C1 segment of cervical spinal cord (tissue), 14 donors: ENCODE measurements at places on chromosomes 3 and 15.

GRCh38 chr3:49158103-49158709 lies 7.9 kb downstream of the CCDC71 start:
- no peak for DNase-seq

- no peak for DNase-seq
These were observed 52.4 kb downstream of the SUCNR1 start for GRCh38 chr3:151925876-151926275.

- no peak for DNase-seq
These were observed at the start of gene PLIN1 for GRCh38 chr15:89679212-89679611. Gene PLIN1, minus strand, starts transcription at chr15:89679367. Its CDS starts 1,878 bp downstream, at chr15:89677489.

DNA sequence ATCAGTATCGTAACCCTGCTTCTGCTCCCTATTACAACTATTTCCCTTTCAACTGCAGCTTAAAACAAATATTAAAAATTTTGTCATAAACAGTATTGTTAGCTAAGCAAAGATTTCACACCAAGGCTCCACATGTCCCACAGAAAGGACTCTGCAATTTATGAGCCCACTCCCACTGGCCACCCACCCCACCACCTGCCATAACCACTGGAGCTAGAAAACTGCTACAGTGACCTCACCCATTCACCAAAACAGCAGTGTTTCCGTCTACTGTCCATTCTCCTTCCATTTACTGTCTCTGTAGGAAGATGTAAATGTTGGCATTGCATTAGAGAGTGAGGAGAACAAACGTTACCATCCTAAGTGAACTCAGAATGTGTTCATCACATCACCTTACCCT lies 150.9 kb downstream of the IMPG2 start:
- DNase-seq = no peak

DNA sequence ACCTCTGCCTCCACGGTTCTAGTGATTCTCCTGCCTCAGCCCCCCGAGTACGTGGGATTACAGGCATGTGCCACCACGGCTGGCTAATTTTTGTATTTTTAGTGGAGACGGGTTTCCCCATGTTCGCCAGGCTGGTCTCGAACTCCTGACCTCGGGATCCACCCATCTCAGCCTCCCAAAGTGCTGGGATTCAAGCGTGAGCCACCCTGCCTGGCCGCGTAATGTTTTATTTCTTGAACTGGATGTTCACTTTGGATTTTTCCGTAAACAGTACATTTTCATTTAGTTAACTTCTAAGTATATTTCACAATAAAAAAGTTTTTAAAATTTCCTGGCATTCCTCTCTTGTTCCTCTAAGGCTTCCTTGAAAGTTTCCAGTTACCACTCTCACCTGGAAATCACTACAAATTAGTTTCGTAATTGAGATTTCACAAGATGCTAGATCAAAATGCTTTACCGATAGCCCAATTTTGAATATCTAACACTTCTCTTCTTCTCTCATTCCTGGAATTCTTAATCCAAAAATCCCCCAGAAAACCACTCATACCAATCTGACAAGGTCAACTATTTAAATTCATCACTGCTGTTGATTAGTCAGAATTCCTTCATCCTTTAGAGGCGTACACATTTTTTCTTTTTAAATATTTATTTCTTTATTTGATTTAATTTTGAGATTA lies 44.7 kb upstream of the INO80 start:
- no peak for DNase-seq

DNA sequence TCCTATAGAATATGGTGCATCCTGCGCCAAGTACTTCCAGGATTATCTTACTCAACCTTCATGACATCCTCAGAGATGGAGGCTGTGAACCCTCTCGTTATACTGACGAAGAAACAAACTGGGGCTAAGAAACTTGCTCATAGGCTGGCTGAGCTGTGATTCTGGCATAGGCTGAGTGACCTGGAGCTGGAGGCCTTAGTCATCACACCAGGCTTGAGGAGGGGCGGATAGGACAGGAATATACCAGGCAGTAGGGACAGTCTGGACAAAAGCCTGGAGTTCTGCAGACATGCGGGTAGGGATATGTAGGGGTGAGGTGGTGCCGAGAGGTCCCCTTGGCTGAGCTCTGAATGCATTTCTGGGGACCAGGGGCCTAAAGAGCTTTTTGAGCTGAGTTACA lies 18.1 kb downstream of the HEMK1 start:
- no peak for DNase-seq

DNA sequence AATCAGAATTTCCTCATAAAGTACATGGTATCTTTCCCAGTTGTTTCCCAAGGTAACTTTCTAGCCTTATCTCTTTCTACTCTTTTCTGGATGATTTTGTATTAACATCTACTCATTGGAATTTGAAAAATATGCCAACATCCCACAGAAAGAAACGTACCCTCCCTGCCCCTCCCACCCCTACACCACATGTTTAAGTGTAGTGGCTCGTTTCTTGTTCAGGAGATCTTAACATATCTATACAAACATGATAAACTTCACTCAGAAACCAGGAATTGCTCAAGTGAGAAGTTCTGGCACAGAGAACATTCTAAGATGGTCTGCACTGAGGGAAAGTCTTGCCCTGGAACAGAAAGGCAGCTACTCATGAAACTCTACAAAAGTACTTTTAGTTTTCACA lies 404.7 kb downstream of the SOX2 start:
- DNase-seq = no peak

DNA sequence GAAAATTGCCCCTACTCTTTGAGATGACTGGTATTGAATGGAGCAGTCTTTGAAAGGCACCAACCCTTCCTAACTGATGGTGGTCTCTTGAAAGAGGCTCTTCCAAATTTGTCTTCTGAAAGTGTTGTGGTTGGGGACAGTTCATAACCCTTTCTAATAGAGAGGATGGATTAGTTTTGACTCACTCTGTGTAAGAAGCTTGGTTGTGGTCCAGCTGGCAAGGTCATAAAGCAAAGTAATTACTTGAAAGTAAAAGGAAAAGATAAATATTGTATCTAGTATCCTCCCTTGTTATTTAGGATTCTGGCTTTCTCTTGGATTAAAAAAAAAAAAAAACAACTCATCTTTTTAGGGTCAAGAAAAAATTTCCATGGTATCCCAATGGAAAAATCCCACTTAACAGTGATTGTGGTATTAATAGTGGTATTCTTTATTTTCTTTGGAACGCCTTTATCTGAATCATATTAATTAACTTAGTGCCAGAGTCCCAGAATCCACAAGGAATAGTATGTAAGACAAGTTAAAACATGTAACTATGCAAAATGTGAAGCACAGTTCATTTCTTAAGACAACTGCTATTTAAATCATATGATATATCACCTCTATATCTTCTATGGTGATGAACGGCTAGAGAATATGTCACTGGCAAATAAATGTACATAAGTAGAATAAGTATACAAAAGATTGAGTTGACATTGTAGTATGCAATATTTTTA lies 469.3 kb upstream of the CDIN1 start:
- DNase-seq = no peak

DNA sequence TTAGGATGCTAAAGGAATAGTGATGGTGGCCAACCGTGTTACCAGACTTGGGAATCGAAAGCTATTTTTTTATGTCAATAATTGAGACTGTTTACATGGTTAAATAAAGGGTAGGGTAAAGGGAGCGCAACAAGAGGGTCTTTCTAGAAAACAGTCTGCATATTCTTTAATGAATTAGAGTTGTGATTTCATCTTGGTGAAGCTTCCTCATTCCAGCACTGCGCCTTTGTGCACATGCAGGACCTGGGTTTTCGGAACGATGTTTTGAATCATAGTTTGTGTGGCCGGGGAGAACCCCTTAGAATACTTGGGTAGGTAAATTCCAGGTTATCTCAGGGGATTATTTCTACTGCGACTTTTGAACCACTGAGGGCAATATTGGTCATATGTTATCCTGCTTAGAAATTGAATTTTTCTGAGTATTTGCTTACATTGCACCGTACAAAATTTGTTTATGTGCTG lies 1.3 kb downstream of the PIK3CA start:
- no peak for DNase-seq

DNA sequence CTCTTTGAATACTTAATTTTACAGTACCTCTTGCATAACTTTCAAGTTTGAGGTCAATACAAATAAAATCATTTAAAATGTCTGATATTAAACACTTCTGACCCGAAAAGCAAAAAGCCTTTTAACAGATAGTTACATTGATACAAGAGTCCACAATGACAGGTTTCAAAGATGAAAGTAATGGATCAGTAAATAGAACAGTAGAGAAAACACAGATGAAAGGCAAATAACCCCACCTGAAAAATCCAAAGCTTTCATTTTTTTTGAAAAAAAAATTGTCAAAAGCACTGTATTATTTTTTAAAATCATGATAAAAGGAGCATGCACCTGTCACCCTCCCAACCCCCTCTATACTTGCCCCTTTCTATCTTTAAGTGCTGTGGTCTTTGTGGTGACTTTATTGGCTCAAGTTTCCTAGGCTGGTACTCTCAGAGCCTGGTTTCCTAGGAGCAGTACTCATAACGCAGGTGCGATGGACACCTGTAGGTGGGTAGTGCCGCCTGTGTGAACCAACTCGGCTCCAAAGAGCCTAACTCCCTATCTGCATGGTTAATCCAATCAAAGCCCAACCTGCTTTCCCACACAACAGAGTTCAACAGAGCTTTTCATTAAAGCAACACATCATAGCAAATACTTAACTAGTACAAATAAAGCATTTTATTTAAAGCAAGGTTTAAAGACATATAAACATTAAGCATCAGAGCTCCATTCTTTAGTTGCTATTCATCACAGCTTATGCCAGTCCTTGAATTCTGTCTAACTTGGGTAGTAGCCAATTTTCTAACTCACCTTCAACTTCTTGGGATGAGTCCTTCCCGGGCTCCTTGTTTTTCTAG lies 32.2 kb downstream of the LIPC start:
- DNase-seq = no peak

GRCh38 chr3:116815831-116816588 lies 106.4 kb downstream of the TUSC7 start:
- no peak for DNase-seq

GRCh38 chr15:50906954-50907600 lies 1.4 kb upstream of the AP4E1 start:
- no peak for DNase-seq

DNA sequence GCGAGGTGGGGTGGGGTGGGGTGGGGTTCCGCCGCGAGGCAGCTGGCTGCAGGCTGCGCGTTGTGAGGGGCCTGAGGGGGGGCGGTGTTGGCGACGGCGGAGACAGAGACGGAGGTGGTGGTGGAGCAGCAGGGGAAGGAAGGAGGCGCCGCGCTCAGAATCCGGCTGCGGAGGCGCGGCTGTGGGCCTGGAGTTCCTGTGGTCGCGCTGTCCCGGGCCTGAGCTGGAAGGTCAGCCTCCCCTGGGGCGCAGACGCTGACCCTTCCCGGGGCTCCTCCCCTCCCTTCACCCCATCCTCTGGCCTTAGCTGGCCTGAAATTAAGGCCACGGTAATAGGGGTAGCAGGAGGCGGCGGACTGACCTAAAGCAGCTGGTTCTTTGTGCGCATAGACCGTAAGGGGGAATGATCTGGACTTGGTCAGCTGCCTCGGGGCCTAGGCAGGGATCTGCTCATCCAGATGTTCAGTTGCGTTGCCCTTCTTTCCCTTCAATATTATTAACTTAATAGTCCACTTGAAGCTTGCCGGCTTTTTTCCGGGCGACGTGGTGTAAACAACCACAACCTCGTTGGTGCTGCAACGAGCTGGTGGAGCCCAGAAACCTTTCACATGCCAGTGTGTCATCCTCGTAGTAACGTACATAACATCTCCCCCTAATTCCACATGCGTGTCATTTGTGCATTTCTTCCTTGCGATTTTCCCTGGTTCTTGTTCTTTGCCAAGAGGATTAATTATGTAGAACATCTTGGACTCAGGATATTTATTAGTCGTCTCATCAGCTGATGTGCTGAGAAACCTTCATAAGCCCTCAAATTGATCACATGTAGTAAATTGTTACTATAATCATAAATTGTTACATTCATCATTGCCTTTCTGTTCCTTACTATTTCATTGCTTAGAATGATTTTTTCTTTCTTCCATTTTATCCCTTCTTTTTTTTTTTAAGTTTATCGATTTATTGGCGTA lies 626 bp downstream of the SEC62 start:
- peak; percentile 41 for DNase-seq

- no peak for DNase-seq
These were observed 118.5 kb downstream of the EEFSEC start for GRCh38 chr3:128271536-128272332.

GRCh38 chr15:59294574-59295260 lies 78.0 kb downstream of the MYO1E start:
- no peak for DNase-seq
